NCI-H1436 treated with DMSO at 0.1 percent for 48 hours (cell line): ENCODE measurements at places on chromosomes 16 and 17.

- DNase-seq = peak; percentile 48
These were observed 171.6 kb upstream of the TNRC6C start for GRCh38 chr17:77786740-77787505.

GRCh38 chr17:21029036-21029435, 13.8 kb downstream of the USP22 start:
- DNase-seq = no peak

DNA sequence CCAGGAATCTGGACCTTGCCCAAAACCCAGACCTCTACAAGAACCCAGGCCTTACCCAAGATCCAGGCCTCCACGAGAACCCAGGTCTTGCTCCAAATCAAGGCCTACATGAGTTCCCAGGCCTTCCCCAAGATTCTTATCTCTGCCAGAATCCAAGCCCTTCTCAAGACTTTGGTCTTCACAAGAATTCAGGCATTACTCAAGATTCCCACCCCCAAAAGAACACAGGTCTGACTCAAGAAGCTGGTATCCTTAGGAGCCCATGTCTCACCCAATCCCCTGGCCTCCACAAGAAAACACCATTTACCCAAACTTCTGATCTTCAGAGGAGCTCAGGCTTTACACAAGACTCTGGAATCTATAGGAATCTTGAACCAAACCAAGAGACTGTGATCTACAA, 2.6 kb downstream of the SPEM3 start:
- DNase-seq = no peak

- no peak for DNase-seq
These were observed 98.9 kb upstream of the GSE1 start for GRCh38 chr16:85514295-85514597.

DNA sequence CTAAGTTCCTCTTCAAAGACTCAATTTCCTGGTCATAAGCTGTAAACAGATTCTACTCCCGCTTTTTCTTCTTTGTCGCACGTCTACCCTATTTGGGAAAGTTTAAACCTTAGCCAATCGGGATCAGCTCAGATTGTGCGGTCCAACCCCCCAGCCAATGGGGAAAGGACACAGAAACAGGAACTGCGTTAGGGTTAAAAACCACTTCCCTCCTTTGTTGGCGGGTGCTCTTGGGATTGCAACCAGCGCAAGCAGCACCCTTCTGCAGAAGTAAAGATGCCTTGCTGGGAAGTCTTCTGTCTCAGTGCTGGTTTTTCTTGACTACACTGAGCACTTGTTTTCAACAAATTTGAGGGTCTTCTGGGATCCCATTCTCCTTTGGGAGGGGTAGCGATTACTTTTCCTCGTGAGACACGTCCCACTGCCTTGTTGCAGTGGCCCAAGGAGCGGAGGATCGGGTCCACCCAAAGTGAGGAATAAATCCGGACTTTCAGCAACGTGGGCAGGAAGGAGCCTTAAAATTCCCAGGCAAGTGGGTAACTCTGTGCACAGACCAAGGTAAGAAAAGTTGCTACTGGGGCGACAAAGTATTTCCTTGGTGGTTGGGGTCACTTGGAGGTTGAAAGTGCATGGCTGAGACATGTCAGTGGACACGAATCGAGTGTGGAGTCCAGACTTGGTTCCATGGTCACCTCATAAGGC, 1.0 kb upstream of the YPEL3 start:
- no peak for DNase-seq

- no peak for DNase-seq
These were observed 55.2 kb upstream of the SREBF1 start for GRCh38 chr17:17892009-17892408.

GRCh38 chr17:511001-511698, 158.5 kb upstream of the RPH3AL start:
- no peak for DNase-seq

DNA sequence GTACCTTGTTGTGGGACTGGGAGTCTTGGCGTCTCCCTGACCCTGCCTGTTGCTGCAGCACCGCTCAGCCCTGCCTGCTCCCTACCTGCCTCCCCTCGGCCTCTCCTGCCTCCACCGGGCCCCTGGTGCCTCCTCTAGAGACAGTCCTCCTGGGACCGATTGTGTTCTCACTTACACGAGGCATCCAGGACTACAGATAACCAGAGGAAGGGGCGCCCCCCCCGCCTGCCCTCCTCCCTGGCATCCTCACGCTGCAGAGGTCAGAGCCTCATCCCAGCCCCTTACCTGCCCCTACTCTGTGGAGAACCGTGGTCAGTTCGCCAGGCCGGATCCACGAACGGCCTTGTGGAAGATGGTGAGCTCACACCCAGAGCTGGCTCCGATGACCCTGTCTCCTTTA, 24.8 kb downstream of the MAPT start:
- DNase-seq = no peak

DNA sequence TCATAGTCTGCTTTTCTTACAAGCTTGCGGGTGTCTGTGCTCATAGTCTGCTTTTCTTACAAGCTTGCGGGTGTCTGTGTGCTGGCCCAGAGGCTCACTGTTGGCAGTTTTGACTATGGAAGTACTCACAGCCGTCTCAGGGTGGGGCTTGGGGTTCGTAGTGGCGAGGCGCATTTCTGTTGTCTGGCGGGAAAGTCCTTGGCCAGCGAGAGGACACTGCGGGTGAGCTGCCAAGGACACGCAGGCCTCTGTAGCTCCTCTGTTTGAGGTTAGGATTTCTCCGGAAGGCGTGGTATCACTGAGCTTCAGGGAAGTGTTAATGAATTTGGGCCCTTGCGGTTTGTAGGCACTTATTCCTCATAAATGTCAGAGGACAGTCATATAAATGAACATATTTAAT, 13.5 kb downstream of the TBCD start:
- no peak for DNase-seq

- no peak for DNase-seq
These were observed 22.1 kb upstream of the ADAM11 start for GRCh38 chr17:44736551-44737240.

DNA sequence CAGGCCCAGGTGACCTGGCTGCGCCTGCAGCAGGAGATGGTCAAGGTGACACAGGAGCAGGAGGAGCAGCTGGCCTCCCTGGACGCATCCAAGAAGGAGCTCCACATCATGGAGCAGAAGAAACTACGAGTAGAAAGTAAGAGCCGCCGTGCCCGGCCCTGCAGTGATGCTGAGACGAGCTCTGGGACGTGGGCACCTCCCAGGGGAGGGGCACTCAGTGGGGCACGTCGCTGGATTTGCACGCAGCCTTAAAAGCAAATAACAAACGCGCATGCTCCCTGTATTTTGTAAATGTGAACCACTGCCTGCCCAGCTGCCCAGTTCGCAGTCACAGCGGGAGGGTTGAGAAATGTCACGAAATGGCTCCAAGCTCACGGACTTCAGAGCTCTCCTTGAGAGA, 15.3 kb upstream of the GAA start:
- no peak for DNase-seq

DNA sequence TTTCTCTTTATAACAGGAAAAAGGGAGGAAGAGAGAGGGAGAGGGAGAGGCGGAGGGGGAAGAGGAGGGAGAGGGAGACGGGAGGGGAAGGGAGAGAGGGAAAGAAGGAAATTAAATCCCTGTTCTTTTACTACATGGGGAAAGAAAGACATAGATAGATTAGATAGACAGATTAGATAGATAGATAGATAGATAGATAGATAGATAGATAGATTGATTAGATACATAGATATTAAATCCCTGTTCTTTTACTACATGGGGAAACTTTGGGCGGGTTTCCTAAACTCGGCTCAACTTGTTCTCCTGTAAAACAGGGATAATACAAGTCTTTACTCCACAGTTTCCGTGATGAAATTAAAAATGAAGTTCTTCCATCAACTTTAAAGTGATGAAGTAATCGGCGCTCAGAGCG, 661 bp downstream of the RFWD3 start:
- no peak for DNase-seq

DNA sequence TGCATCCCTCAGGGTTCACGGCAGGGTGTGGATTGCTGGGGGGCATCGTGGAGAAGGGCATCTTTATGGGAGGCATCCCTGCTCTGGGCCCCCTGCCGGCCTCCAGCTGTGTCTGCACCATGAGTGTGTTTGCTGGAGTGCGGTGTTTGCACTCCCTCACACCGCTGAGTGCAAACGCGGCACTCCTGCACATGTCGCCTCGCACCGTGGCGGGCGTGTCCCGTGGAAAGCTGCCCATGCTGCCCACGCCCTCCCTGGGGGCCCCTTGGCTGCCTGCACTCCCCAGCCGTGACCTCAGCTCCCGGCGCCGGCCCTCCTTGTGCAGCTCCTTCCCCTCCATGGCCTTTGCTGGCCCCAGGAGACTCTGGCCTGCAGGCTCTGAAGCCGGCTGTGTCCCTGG, 74.6 kb upstream of the ZNF750 start:
- no peak for DNase-seq

DNA sequence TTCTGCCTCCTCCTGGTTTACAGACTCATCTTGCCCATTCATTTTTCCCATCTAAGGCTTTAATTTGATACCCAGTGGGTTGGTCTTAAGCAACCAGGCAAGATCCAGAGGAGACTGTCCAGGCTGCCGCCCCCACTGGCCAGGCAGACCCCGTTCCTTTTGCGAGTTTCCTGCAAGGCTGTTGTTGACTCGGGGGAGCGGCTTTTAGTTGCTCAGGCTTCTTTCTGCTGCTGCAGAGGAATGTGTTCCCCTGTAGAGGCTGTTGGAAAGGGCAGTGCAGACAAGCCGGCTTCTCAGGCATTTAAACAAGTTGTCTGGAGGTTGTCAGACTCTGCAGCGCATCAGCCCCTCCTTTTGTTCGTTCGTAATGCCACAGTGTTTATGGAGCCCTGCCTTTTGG, 231.2 kb downstream of the PRKCA start:
- no peak for DNase-seq

GRCh38 chr16:22233037-22233372, 26.9 kb downstream of the EEF2K start:
- DNase-seq = no peak

DNA sequence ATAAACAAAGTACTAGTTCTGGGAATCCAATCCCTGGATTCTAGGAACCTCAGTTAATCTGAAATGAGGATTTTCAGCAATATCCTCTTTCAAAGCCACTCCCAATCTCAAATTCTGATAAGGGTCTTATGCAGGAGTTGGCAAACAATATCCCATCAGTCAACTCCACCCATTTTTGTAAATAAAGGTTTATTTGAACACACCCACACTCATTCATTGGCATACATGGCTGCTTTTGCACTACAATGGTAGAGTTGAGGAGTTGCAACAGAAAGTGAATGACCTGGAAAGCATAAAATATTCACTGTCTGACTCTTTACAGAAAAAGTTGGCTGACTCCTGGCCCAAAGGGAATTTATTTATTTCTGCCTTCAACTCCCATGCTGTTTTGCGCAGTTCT, 157.7 kb upstream of the CDH11 start:
- no peak for DNase-seq

- no peak for DNase-seq
These were observed 1.7 kb downstream of the MT2A start for GRCh38 chr16:56610017-56610608.

DNA sequence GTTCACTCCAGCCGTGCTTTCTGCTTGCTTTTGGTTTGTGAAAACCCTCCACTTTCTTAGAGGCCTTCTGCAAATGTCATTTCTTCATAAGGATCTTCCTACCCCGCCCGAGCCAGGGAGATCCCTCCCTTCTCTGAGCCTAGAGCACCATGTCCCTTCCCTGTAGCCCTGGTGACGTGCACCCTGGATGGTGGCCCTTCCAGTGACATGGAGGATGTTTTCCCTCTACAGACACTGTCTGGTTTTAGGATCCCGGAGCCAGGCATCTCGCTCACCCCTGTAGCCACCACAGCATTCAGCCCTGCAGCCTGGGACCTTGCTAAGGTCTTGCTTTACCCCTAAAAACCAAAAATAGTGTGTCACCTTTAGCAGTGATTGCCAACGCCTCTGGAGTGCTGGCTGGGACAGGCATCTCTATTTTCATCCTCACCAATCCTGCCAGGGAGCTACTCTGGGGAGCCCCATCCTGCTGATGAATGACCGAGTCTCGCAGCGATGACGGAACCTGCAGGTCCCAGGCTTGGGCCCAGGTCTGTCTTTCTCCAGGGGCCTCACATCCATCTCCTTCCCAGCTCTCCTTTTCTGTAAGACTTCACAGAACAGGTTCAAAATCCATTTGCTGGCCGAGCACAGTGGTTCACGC, 394.1 kb upstream of the TNRC6C start:
- DNase-seq = no peak

GRCh38 chr17:5413682-5414081, 5.8 kb downstream of the NUP88 start:
- DNase-seq = no peak

DNA sequence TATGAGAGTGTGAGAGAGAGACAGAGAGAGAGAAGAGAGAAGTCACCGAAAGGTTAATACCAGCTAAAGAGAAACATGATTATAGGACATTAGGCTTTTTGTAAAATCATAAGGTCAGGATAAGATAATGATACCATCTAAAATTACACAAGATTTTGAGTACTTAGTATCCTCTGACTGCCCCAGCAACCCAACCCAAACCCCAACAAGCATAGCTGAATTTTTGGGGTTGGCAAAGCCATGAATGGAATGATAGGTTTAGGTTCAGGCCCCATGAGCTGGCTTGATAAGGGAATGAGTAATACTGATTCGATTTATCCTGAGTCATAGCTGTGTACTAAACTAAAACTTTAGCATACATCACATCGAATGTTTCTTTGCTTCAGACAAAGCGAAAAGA, 259.5 kb downstream of the IRX3 start:
- DNase-seq = no peak

GRCh38 chr17:40596261-40596919, 31.1 kb upstream of the CCR7 start:
- DNase-seq = peak; percentile 26

DNA sequence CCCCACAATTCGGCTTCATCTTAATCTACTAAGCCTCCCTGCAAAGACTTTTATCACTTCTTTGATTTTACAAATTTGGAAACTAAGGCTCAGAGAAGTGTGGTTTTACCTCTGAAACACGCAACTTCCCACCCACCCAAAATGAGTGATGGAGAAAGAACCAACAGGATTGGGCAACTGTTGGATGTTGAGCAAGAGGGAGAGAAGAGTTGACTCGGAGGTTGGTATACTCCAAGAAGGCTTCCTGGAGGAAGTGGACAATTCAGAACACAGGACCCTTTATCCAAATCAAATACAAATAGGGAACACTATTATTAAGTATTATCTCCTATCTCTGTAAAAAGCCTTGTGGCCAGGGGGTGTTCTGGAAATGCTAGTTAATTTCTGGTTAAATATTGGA, 323.0 kb downstream of the C16orf95 start:
- no peak for DNase-seq

DNA sequence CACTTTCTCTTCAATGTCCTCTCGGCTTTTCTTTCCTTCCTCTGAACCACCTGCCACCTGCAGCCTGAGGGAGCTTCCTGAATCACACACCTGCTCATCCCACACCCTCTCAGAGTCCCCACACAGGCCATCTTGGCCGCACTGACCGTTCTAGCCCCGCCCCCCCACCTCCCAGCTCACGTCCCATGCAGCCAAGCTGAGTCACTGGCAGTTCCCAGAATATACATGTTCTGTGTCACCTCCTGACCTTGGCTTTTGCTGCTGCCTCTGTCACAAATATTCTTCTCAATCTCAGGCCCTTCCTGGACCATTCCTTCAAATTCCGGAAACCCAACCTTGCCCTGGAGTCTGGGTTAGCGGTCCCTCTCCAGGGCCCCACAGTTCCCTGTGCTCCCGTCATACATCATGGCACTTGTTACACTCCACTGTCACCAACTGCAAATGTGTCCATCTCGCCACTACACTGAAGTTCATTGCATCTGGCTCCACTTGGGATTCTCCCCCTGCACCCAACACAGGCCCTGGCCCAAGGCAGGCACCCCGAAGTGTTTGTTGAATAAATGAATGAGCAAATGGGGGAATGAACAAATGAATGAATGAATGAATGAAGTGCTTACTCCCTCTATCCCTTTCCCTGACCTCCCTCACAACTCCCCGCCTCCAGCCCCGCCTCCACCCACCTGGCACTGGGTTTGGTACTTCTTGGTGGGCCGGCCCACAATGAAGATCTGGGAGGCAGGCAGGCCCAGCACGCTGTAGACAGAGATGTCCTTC, 12.8 kb downstream of the PIMREG start:
- no peak for DNase-seq
